ENCODE measurements at places on chromosomes 1 and 21.
A peak's percentile ranks its signal among the peaks of the same experiment; 100 is the strongest.

- no peak for DNase-seq
Observed at GRCh38 chr1:48793863-48794262, 17.2 kb upstream of the BEND5 start.

DNA sequence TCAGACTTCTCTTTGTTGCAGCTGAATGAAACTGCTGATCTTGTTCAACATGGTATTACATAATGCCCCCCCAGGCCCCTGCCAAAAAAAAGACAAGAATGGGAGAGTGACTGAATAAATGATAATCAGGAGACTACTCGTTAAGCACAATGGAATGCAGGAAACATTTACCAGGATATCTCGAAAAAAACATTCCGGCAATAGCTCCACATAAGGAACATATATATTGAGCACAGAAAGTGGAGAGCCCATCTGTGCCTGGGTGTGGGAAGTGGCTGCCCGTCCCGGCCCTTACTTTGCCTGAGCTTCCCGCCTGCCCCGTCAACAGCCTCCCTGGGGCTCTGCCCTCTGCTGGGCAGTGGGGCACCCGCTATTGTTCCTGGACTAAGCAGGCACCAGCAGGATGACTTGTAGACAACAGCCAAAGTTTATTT is 13.3 kb downstream of the TRIM11 start:
- DNase-seq = no peak

DNA sequence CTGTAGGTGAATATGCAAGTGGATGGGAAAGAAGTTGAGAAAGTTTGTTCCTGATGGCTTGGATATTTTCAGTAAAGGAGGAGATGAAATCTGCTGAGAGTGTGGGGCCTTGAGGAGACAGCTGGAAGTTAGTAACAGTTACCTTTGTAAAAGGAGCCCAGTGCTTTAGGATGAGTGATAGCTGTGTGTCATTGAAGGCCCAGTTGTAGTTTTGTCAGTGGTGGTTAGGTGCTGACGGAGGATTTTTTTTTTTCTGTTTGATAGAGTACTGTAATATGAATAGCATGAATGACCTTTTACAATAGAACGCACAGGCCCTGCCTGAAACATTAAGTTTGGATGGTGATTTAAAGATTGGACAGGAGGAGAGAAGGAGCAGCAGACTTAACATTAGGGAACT is 33.3 kb downstream of the LRRC8D start:
- DNase-seq = no peak

GRCh38 chr1:207316141-207316540 is 5.3 kb upstream of the CD55 start:
- DNase-seq = no peak

GRCh38 chr1:226453015-226453704 is 45.3 kb upstream of the PARP1 start:
- DNase-seq = no peak

- DNase-seq = no peak
Observed at GRCh38 chr1:215761446-215761845, 194.3 kb downstream of the KCTD3 start.

GRCh38 chr1:34250342-34250741 is 73.6 kb downstream of the C1orf94 start:
- DNase-seq = no peak

DNA sequence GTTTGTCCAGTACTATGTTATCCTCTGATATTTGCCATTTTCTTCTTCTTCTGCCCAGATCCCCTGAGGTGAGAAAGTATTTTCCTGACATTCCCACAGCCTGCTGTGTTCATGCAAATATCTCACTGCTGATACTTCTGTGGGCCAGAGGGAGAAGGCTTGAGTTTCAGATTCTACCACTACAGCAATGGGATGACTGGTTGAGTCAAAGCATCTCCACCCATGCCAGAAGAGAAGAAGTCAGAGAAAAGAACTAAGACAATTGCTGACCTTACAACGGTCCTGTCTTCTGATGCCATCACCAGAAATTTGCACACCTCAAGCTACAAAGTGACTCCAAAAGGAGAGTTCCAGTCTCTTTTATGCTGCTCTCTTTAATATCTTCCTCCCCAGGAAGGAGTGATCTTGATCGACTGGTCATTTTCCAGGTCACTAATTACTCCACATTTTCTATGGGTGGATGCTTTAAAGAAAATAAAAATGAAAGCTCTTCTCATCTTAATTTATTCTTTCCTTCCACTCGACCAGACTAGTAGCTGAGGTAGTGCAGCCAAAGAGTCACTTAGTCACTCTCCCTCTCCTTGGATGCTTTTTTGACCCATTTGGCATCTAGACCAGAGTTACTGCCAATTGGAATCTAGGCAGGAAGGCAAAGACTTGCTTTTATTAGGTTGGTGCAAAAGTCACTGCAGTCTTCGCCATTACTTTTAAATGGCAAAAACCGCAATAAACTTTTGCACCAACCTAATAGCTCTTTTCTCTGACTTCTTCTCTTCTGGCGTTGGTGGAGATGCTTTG is 195.1 kb downstream of the PTPRC start:
- no peak for DNase-seq

- DNase-seq = no peak
Observed at GRCh38 chr21:36909423-36909822, 57.0 kb downstream of the HLCS start.

- no peak for DNase-seq
Observed at GRCh38 chr21:15823486-15824150, 93.8 kb downstream of the USP25 start.

DNA sequence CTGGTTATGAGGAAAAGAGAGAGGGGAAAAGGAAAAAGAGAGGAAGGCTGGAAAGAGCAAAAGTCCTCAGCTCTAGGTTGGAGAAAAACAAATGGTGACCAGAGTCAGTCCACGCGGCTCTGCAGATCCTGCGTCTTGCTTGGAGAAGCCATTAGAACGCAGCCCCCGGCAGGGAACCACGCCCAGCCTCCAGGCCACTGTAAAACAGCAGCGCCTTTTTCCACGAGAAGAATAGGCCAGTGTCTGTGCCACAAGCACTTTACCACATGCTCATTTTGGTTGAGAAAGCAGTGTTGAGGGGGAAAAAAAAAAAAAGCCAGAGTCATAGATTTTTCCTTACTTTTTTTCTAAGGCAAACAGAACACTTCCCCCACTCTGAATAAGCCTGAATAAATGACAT is 846.9 kb upstream of the ADAMTS5 start:
- DNase-seq = no peak

- no peak for DNase-seq
Observed at GRCh38 chr1:172185996-172186395, 234.5 kb upstream of the C1orf105 start.

- no peak for DNase-seq
Observed at GRCh38 chr1:106063510-106063909, 993.0 kb upstream of the PRMT6 start.

DNA sequence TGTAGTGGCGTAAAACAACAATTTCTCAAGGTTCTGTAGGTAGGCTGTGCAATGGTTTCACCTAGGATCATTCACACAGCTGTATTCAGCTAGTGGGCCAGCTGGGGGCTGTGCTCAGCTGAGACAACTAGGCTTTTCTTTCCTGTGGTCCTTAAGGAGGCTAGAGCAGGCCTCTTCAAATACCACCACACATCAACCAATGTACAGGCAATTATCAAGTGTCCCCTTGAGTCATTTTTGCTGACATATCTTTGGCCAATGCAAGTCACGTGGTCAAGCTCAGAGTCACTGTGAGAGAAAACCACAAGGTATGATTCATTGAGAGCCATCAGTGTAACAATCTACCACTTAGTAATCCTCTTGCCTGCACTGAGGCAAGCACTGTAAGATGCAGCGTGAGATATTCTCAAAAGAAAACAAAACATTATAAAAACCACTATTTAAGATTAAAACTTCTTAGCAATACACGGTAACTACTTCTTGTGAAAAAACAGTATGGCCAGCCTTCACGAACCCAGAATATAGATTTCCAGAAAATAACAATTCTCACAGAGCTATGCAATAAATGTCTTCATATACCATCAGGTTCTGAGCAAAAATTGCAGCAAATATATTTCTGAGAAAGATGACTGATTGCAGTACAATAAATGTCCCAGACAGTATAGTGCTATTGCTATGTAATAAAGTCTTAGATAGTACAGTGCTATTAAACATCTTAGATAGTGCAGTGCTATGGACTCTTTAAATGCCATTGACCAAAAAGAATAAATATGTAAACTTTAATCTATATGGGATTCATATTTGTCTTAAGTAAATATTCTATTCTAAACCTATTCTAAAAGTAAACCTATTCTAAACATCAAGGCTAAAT is 55.3 kb downstream of the NME7 start:
- no peak for DNase-seq

DNA sequence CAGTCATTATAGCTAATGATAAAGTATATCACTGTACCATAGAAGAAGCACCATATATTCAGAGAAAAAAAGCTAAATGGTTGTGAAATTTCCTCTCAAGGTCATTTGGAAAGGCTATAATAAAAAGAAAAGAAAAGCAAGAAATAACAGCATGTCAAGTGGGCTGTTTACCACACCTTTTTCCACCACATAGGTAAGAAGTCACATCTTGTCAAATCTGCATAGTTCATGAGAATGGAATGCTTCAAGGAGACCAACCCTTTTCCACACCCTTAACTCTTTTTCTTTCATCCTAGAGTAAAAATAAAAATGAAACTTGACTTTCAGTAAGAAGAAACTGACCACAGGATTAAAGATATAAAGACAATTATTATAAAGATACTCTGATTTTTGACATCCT is 91.2 kb downstream of the ATP6V1G3 start:
- no peak for DNase-seq

DNA sequence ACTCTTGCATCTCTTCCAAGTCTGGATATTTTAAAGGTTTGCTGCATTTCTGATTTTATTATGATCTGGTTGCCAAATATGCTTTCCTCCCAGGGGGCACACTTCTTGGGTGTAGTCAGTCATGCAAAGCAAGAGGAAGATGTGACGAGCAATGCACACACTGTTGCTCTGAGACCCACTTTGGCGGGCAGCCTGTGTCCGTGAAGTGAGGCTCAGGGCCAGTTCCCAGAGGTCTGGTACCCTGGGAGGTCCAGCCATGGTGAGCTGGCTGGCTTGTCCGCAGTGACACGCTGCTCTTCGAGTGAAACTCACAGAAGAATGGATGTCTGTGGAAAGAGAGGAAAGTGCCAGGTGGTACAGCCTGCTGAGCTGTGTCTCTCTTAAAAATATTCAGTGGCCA is 52.8 kb upstream of the EDN2 start:
- no peak for DNase-seq

- peak; percentile 11 for DNase-seq
Observed at GRCh38 chr21:31498985-31499384, 154.9 kb upstream of the TIAM1 start.

DNA sequence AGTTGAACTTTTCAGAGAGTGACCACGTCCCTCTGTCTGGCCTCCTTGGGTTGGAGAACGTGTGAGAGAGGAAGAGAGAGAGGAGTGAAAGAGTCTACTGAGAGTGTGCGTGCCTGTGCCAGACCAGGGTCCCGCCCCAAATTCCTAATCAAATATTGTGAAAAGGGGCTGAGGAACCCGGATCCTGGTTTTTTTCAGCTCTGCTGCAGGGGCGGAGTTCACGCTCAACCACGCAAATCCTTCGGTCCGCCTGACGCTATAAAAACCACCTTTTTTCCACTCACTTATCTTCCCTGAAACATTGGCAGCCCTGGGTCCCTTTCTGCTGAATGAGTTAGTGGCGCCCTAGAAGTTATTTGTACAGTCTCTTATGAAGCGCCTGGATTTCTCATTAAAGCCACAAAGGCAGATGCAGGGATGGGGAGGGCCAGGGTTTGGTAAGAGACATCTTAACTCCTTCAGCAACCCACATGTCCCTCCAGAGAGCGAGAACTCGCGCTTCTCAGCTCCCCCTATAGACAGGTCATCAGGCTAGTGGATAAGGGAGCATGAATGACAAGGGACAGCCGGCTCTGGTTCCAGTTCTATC is at the start of gene FMOD:
TSS of gene FMOD (minus strand) at position 86 of the 589 bp plus-strand sequence. CDS start 2,852 bp downstream, outside the sequence.
- DNase-seq = no peak

DNA sequence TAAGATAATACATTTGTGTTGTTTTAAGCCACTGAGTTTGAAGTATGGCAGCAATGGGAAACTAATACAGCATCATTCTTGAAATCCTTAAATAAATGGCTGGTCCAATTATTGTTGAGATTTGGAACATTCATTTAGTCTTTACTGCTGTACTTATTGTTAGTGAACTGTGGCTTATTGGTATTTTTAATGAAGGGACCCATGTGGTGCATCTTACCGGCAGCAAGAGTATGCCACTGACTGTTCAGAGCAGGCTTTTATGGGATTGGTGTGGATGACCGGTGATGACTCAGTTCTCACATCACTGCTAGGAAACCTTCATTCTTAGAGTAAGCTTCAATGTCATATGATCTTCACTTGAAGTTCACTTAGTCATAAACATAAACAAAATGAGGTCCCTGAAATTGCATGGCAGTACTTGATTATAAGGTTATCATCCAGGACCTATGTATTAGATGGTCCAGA is 31.5 kb downstream of the PRKAA2 start:
- no peak for DNase-seq

- DNase-seq = no peak
Observed at GRCh38 chr1:79613046-79613445, 606.5 kb upstream of the ADGRL4 start.

GRCh38 chr1:245604979-245605378 is 450.2 kb downstream of the KIF26B start:
- DNase-seq = no peak

GRCh38 chr1:23667411-23667810 is 24.2 kb upstream of the RPL11 start:
- no peak for DNase-seq

- DNase-seq = no peak
Observed at GRCh38 chr1:99702221-99702620, 56.3 kb downstream of the PALMD start.

DNA sequence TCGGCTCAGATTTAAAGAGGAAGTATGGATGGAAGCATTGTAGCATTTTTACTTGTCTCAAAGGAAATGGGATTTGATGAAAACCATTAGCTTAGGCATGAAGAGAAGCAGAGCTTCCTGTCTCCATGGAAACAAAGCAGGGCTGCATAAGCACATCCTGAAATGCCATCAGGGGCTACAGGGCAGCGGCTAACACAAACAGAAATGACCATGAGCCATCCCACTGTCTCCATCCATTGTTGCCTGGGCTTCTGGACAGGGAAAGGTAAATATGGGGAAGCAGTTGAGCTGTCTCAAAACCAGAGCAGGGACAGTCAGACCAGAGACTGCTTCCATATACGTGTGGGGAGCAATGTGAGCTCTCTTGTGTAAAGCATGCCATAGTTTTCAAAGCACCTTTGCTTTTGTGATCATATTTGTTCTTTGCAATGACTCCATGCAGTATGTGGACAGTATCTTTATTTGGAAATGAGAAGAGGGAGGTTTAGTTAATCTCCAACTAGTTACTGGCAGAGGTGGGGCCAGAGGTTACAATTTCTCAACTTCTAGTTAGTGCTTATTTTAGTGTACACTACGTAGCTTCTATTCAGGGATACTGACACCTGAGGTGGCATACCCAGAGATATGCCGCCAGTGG is 176.1 kb downstream of the CACNA1E start:
- no peak for DNase-seq

Measured in NCI-H1694 (cell line).